ENCODE measurements at places on chromosomes 1 and 21. TPM values are rescaled to one million over a fixed set of nuclear protein-coding genes. Genes with fewer than 3 reads are reported as not detected.

- no peak for DNase-seq
These were observed 133.0 kb downstream of the ITSN1 start for GRCh38 chr21:33775100-33775828.

The TINAGL1 gene
- not detected for total RNA-seq

DNA sequence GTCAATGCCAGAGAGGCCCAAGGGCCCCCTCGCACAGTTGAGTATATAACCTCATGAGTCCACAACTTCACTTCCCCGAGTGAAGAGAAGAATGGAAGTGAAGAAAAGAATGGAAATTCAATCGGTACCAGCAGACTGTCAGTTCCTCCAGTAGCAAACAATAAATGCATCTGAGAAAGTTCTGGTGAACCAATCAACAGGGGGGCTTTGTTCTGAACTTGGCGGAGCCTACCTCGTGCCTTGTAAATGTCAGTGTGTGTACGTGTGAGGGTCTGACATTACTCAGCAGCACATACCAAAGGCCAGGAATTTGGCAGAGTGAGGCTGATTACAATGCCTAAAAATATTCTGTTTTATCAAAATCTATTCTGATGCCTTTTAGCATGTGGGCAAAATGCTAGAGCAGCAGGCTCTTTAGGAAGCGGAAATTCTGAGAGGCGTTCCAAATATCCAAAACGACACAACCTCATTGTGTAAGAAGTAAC is 238.5 kb downstream of the LTN1 start:
- DNase-seq = no peak

- DNase-seq = no peak
These were observed 46.5 kb upstream of the LRRC52 start for GRCh38 chr1:165497069-165498013.

The SPATA46 gene
- not detected for total RNA-seq
